ENCODE measurements at places on chromosomes 12 and 14. TPM values are rescaled to one million over a fixed set of nuclear protein-coding genes. Genes with fewer than 3 reads are reported as not detected.

- H3K4me1 ChIP-seq = peaks cover 14% of the 10 kb centered on the region
- no peaks in the 10 kb centered on the region for H3K36me3 ChIP-seq
- peak within 1 kb of the TSS; percentile 38 for H3K4me3 ChIP-seq
These were observed at the start of gene CABP1 for GRCh38 chr12:120639771-120640721. Gene CABP1, plus strand, starts transcription at chr12:120640626. Its CDS starts 60 bp downstream, at chr12:120640686.

DNA sequence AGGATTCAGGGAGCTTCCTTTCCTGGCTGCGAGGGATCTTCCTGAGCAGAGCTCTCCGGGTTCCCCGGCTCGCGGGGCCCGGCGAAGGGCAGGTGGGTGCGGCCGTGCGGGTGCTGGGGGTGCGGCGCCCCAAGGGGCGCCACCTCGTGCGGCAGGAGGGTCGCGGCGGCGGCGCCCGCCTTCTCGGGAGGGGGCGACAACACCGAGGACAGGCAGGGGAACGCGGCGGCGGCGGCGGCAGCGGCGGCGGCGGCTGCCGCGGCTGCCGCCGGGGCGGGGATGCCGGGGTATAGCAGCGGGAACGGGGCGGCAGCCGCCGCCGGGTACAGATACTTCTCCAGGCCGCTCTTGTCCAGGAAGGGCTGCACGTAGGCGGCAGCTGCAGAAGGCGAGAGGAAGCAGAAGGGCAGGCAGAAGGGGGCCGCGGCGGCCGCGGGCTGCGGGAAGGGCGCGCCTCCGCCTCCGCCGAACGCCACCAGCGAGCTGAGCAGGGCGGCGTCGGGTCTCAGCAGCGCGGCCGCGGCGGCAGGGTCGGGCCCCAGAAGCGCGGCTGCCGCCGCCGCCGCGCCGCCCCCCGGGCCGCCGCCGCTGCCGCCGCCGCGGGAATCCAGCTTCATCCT is 2.7 kb downstream of the BHLHE41 start:
- DNase-seq = no peak
- peak overlapping the region; percentile 52 for H3K4me3 ChIP-seq
- H3K36me3 ChIP-seq = no peaks in the 10 kb centered on the region

The RERGL gene
- total RNA-seq = 3.1 TPM

The CCDC177 gene
- not detected for total RNA-seq

The KRT6C gene
- not detected for total RNA-seq

DNA sequence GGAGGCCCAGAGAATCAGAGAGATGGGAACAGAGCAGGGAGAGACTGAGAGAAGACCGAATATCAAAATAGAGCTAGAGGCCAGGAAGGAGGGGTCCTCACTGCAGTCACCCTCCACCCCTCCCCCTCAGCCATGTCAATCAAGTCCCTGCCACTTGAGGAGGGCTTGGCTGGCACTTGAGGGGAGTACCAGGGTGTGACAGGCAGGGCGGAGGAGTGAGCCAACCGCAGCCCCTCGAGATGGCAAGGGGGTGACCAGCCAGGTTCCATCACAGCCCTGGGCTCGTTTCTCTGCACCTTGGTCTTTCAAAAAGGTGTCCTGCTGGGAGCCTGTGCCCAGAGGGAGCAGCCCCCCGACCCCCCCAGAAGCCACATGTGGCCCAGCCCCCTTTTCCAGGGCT is 4.2 kb downstream of the AQP5 start:
- no peak for DNase-seq
- H3K27ac ChIP-seq = no peak overlapping the region
- H3K27me3 ChIP-seq = peaks cover 6% of the 10 kb centered on the region
- H3K4me1 ChIP-seq = no peaks in the 10 kb centered on the region
- no peaks in the 10 kb centered on the region for H3K36me3 ChIP-seq

The KRT72 gene
- total RNA-seq = not detected

The HSPB8 gene
- 49.7 TPM for total RNA-seq

DNA sequence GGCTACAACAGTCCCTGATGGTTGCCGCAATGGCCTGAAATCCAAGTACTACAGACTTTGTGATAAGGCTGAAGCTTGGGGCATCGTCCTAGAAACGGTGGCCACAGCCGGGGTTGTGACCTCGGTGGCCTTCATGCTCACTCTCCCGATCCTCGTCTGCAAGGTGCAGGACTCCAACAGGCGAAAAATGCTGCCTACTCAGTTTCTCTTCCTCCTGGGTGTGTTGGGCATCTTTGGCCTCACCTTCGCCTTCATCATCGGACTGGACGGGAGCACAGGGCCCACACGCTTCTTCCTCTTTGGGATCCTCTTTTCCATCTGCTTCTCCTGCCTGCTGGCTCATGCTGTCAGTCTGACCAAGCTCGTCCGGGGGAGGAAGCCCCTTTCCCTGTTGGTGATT is 16.9 kb downstream of the GPRC5A start:
- no peaks in the 10 kb centered on the region for H3K27me3 ChIP-seq
- no peak overlapping the region for H3K4me3 ChIP-seq
- no peak for DNase-seq
- H3K4me1 ChIP-seq = no peaks in the 10 kb centered on the region

DNA sequence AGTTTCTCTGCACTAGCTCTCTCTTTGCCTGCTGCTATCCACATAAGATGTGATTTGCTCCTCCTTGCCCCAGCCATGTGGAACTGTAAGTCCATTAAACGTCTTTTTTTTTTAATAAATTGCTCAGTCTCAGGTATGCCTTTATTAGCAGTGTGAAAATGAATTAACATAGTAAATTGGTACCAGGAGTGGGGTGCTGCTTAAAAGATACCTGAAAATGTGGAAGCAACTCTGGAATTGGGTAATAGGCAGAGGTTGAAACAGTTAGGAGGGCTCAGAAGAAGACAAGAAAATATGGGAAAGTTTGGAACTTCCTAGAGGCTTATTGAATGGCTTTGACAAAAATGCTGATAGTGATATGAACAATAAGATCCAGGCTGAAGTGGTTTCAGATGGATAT is 159.8 kb downstream of the FSCB start:
- H3K4me3 ChIP-seq = no peak overlapping the region
- no peak overlapping the region for H3K27ac ChIP-seq
- DNase-seq = no peak
- no peaks in the 10 kb centered on the region for H3K4me1 ChIP-seq

DNA sequence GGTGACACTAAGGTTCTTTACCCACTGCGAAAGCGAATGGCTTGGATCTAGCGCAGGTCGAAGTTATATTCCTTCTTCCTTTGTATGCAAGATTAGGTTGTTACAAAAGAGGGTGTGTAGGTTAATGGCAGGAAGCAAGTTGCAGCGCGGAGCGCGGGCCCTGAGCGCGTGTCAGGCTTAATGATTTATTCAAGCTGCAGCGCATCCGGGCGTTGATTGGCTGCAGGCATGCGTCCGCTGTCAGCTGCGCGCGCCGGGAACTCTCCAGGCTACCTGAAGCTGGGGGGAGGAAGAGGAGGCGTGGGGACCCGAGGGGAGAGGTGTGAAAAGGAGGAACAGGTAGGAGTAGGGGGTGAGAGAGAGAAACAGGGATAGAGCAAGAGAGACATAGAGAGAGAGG is 7.4 kb downstream of the ASCL1 start:
- H3K27ac ChIP-seq = no peak overlapping the region
- no peak overlapping the region for H3K4me3 ChIP-seq
- H3K4me1 ChIP-seq = no peaks in the 10 kb centered on the region
- DNase-seq = no peak
- H3K36me3 ChIP-seq = no peaks in the 10 kb centered on the region
- peaks cover 4% of the 10 kb centered on the region for H3K27me3 ChIP-seq

DNA sequence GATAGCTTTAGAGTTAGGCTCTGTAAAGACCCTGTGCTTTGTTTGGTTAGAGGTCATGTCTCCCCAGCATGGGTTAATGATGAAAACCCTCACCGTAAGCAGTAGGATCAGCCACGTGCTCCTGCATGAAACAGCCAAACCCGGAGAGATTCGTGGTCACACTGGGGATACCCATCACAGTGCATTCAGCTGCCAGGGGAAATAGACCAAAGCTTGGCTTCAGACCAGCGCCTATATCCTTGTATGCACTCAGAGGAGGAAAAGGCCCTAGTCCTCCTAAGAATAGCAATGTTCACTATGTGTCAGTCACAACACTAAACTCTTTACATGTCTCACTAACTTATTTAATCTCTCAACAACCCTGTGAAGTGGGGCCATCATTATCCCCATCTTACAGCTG is 16.3 kb downstream of the SPX start:
- H3K4me3 ChIP-seq = no peak overlapping the region
- H3K36me3 ChIP-seq = no peaks in the 10 kb centered on the region
- DNase-seq = no peak
- no peaks in the 10 kb centered on the region for H3K4me1 ChIP-seq

- no peaks in the 10 kb centered on the region for H3K27me3 ChIP-seq
- H3K4me3 ChIP-seq = no peak overlapping the region
- no peaks in the 10 kb centered on the region for H3K4me1 ChIP-seq
- no peaks in the 10 kb centered on the region for H3K36me3 ChIP-seq
- H3K27ac ChIP-seq = no peak overlapping the region
These were observed 123.0 kb downstream of the ANKS1B start for GRCh38 chr12:99861731-99862130.

The TMEM132C gene
- 2.4 TPM for total RNA-seq

The CPM gene
- 7.1 TPM for total RNA-seq

DNA sequence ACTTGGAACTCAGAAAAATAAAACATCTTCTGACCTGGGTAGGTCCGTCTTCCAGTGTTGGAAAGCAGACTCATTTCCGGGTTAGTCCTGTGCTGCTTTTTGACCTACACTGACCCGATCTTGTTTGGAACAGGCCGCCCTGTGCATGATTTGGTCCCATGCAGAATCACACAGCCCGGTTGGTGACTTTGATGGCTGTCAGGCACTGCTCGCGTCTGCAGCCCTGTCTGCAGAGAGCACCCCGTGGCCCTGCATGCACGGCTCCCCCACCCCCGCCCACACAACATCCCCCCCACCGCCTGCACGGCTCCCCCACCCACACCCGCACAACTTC is 31.6 kb downstream of the PACS2 start:
- H3K36me3 ChIP-seq = no peaks in the 10 kb centered on the region
- H3K4me3 ChIP-seq = no peak overlapping the region
- no peaks in the 10 kb centered on the region for H3K4me1 ChIP-seq
- DNase-seq = no peak
- H3K27ac ChIP-seq = no peak overlapping the region
- H3K27me3 ChIP-seq = no peaks in the 10 kb centered on the region

All from uterus (tissue), 4 donors.